ENCODE measurements at places on chromosomes 4 and X.

- DNase-seq: no peak
Observed at GRCh38 chrX:14073556-14073955, 43.9 kb upstream of the GEMIN8 start.

DNA sequence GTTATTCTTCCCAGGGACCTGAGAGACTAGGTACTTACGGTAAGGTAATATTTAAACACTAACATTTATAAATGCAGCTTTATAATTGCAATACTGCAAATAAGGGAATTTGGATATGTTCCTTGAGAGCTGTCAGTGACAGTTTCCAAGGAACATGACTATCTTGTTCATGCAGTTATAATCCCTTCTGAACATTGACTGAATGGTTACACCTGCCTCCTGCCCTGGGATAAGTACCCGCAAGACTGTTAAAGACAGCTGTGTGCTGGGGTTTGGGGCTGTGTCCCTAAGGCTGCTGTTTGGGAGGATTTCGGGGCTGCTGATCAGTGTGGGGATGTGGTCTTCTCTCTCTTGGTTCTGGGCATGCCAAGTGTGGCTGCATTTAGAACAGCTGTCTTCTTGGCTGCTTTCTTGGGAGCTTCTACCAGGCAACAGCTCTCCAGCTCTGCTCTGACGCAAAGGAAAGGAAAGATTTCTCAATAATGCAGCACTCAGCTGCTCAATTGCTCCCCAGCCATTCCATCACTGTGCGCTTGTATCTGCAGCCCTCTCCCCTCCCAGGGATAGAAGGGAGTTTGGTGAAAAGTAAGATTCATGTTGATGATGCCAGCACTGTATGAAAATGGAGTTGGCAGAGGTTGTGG lies 298.8 kb upstream of the TAPT1 start:
- no peak for DNase-seq

DNA sequence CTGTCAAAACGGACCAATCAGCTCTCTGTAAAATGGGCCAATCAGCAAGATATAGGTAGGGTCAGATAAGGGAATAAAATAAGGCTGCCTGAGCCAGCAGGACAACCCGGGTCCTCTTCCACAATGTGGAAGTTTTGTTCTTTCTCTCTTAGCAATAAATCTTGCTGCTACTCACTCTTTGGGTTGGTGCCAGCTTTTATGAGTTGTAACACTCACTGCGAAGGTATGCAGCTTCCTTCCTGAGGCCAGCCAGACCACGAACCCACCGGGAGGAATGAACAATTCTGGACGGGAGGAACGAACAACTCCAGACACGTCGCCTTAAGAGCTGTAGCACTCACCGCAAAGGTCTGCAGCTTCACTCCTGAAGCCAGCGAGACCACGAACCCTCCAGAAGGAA lies 287.8 kb downstream of the RAPGEF2 start:
- no peak for DNase-seq

GRCh38 chr4:74433541-74434172 lies 11.3 kb upstream of the AREG start:
- DNase-seq: no peak

GRCh38 chr4:146943691-146944375 lies 1.8 kb downstream of the TTC29 start:
- no peak for DNase-seq

DNA sequence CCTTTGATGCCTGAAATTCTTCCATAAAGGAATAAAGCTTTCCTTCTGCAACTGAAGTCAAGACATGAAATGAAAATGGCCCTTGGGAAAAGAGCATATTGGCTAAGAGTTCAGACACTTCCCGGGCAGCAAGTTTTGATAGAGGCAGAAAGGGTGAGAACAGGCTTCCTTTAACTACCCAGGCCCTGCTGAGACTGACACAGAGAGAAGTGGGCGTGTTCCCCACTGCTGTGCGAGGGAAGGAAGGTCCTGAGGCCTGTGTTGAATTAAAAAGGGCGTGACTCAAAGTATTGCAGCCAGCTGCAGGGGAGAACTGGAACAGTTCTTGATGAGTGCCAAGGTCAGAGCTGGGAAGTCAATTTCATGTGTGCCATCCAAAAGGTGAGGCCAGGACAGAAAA lies 33.9 kb upstream of the ADGRG2 start:
- no peak for DNase-seq

DNA sequence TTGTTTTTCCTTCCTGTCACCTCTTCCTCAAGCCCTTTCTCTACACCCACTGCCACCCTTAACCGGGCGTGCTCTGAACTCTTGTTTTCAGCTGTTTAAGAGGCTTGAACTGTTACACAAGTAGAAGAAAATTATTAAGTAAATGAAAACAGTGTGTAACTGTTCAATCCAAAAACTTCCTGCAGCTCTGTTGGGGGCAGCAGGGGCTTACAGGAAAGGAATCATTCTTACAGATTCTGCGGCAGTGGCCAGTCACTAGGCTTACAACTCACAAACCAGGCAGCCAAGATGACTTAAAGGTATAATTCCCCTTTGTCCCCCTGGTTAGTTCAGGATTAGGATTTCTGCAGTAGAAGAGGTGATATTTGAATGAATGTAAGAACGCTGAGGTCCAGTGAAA lies 70.2 kb upstream of the ETNPPL start:
- DNase-seq: no peak

- no peak for DNase-seq
Observed at GRCh38 chr4:151688003-151688784, 72.6 kb downstream of the GATB start.
